EH (cell line): ENCODE measurements at places on chromosomes 6 and 20.

DNA sequence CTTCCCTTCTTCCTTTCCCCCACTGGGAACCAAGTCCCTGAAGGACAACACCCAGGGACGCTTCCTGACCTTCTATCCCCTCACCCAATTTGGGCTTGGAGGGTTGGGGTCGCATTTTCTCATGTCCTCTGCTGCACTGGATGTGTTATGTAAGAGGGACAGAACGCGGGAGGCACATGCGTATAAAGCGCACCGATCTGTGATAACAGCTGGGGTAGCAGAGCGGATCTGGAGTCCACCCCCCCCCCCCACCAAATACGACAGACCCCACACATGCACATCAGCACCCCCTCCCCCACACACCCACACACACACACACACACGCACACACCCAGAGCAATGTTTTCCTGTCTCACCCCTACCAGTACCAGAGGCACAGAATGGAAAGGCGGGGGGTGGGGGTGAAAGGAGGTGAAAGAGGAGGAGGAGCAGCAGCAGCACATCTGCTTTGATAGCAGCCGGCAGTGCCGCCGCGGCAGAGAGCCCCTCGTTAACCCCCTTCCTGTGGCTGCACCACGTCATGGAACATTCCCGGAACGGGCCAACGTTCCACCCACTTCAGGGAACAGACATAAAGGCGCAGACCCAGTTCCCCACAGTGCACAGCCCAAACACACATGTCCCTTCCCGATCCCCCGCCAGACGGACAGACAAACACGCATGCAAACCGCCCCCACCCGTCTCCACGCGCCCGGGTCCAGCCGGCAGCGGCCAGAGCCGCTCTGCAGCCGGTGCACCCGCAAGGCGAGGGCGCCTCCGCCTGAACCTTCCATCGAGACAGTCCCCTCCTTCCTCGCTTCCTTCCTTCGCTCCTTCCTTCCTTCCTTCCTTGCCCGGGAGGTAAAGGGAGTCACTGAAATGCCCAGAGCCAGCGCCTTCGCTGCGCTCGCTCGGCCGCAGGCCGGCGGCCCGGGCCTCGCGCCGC lies 590 bp downstream of the HIVEP2 start:
- DNase-seq, result peak; percentile 92

DNA sequence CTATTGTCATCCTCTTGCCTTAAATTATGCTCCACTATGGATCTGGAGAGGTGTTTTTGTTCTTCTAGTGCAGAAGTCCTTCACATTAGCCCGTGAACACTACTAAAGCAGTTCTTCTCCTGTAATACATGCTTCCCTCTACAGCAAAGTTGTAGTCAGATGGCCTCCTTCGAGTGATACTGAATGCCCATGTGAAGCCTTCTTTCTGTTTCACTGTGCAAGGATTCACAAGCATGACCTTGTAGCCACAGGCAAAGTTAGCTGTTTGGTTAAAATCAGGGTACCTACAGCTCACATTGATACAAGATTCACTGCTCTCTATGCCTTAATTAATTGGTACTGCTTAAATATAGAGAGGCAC lies 47.6 kb downstream of the ARHGAP18 start:
- peak; percentile 44 for DNase-seq

DNA sequence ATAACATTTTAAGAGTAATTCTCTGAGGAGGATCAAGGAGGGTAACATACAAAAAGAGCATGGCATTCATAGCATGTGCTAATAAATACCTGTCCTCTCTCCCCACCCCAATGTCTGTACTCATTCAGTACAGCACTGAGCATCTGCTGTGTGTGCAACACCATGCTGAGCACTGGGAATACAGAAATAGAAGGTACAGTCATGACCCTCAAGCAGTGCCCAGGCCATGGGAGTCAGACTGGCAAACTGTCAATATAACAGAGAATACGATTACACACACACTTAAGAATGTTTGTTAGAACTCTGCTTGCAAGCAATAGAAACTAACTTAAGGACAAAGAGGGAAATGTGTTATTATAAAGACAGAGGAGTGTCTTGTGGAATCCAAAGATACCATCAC lies 24.7 kb upstream of the ZFAND3 start:
- peak; percentile 79 for DNase-seq

- no peak for DNase-seq
Measured at GRCh38 chr6:121106962-121107361, 227.3 kb downstream of the TBC1D32 start.

DNA sequence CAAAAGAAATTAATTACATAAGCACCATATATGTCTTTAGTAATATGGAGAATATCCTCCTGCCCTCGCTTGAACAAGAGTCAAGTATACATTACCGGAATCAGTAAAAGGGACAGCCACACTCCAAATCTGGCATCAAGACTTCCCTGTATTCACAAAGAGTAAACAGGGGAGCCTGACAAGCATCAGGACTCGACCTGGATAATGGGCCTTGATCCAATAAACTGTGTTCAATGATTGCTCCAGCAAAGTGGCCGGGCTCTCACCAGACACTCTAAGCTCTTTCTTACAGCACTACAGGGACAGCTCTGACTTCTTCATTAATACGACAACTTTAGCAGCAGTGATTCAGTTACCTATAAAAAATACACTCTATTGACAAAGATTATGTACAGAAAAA lies 307.9 kb upstream of the POU3F2 start:
- DNase-seq, result no peak

GRCh38 chr6:45518013-45518720 lies 140.4 kb upstream of the SUPT3H start:
- no peak for DNase-seq

DNA sequence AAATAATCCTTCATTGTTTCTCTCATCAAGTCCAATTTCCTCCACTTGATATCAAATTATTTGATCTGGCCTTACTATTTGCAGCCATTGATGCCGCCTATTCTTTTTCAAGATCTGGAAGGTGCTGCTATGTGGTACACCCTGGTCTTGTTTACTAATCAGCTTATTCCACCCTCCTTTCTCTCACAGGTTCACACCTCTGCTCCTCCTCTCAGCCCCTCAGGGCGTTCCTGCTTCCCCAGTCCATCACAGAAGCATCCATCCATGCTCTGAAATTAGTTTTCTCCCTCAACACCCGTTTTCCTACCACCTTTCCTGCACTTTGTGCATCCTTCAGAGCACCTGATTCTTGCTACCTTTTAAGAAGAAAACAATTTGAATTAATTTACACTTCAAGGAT lies 183.6 kb downstream of the EPHA7 start:
- no peak for DNase-seq

DNA sequence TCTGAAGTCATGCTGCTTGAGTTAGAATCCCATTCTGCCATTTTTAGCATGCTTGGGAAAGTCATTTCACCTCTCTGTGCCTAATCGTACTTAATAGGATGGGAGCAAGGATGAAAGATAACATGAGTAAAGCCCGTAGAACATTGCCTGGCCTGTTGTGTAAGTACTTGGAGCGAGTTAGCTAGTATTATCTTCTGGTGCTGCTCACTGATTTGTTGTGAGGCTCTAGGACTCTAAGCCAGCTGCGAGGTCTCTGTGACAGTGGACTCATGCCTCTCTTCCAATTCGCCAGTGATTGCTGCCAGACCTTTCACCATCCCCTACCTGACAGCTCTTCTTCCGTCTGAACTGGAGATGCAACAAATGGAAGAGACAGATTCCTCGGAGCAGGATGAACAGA lies 17.8 kb downstream of the TAF8 start:
- DNase-seq, result no peak

- DNase-seq, result no peak
Measured at GRCh38 chr6:165793287-165793825, 130.3 kb upstream of the PDE10A start.

DNA sequence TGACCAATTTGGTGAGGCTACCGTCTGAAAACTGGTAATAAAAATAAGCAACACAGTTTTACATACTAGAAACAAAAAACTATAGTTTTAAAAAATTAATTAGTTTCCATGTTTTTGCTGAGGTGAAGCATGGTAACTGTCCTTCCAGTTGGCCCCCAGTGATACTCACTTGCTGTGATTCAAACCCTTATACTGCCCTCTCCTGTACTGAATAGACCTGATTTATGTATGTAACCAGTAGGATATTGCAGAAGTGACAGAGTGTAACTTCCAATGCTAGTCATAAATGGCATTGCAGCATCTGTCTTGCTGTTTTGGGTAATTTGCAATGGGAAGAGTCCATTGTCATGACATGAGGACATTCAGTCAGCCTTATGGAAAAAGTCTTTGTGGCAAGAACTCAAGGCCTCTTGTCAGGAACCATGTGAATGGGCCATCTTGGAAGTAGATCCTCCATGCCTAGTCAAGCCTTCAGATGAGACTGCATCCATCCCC lies 8.9 kb upstream of the CHD6 start:
- no peak for DNase-seq

GRCh38 chr6:16232086-16232485 lies 6.3 kb upstream of the GMPR start:
- DNase-seq, result no peak

GRCh38 chr6:117555882-117556498 lies 46.3 kb downstream of the GOPC start:
- peak; percentile 50 for DNase-seq

- no peak for DNase-seq
Measured at GRCh38 chr6:84258268-84258667, 30.8 kb upstream of the CEP162 start.

DNA sequence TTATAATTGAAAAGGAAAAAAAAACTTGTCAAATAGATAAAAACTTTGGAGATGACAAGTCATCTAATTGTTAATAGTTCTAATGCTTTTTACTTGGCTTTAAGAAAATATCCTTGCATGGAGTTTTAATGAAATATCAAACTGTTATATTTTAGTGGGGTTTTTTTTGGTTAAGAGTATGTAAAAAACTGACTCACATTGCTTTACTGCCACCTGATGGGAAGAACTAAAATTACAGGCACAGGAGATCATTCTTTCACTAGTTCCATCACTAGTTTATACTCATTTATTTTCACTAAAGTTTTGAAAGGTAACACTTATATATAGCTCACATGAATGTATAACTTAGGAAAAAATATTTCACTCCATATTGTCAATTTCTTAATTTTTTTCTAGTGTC lies 309.1 kb downstream of the LMBRD1 start:
- DNase-seq, result no peak

DNA sequence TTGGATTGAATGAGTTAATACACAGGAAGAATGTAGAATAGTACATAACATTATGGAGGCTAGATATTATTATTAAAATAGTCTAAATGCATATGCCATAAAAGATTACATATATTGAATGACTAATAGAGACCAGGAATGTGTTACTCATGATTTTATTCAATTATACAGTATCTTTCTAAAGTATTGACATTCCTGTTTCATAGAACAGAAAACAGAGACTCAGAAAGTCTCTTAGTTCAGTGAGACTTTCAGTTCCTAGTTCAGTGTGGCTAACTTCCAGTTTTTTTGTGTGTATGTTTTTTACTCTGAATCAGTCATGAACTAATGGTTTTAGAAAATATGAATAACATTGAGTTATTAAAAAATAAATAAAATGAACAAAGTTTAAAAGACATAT lies 34.6 kb upstream of the TMEM244 start:
- DNase-seq, result peak; percentile 21

DNA sequence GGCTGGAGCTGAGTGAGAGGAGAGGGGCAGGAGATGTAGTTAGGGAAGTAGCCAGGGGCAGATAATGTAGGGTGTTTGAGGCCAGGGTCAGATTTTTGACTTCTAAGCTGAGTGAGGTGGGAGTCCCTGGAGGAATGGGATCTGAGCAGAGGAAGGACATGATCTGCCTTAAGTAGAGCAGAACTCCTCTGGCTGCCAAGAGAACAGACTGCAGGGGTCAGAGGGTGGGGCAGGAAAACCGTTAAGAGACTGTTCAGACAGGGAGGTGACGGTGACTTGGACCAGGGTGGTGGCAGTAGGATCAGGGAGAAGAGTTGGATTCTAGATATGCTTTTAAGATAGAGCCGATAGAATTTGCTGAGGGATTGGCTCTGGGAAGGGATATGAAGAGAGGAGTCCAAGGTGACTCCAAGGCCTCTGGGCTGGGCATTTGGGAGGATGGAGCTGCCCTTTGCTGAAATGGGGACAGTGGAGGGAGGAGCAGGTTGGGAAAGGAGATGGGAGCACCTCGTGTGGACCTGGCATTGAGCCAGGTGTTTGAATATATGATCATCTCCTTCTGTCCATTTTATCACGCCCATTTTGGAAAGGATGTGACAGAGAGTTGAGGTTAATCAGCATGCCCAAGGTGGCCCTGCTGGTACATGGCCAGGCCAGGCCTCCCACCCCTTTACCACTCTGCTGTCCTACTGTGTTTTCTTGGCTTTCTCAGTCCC lies 18.8 kb downstream of the EYA2 start:
- no peak for DNase-seq

- DNase-seq, result no peak
Measured at GRCh38 chr6:88513471-88513870, 347.3 kb upstream of the CNR1 start.

- DNase-seq, result no peak
Measured at GRCh38 chr20:54397292-54398140, 77.9 kb upstream of the DOK5 start.

- DNase-seq, result peak; percentile 26
Measured at GRCh38 chr20:11755071-11755841, 162.4 kb upstream of the BTBD3 start.

- DNase-seq, result peak; percentile 4
Measured at GRCh38 chr6:123655521-123656306, 19.0 kb upstream of the TRDN start.

DNA sequence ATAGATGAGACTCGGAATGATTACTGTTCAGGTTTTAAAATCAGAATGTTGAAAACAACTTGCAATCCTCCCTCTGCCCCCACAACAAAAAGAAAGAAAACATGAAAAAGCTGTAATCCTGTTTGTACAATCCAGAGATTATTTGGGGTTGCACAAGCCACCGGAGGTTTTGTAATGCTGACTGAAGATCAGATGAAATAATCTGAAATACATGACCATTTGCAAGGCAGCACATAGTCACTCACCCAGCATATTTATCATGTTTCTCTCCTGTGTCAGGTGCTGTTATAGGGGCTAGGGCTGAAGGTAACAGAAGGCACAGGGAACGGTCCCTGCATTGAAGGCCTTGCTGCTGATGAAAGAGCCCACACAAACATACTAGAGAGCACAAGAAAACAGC lies 85.3 kb downstream of the SIM1 start:
- DNase-seq, result no peak

GRCh38 chr20:32285621-32286371 lies 8.3 kb downstream of the KIF3B start:
- peak; percentile 58 for DNase-seq

- DNase-seq, result peak; percentile 46
Measured at GRCh38 chr20:38751360-38751976, 3.2 kb downstream of the ACTR5 start.
